ENCODE measurements at places on chromosomes 3 and 15. TPM values are rescaled to one million over a fixed set of nuclear protein-coding genes. Genes with fewer than 3 reads are reported as not detected.

The NEIL1 gene
- total RNA-seq, result 25.3 TPM

The TLR9 gene
- 0.52 TPM for total RNA-seq

The STX19 gene
- total RNA-seq, result not detected

The SLC9C1 gene
- 0.29 TPM for total RNA-seq

The ANKUB1 gene
- not detected for total RNA-seq

The CHRNA7 gene
- 3.0 TPM for total RNA-seq

The RPL4 gene
- 1,819 TPM for total RNA-seq

The CCR3 gene
- total RNA-seq, result not detected

The ITPR1 gene
- 147 TPM for total RNA-seq

The ABI3BP gene
- 470 TPM for total RNA-seq

The CFAP91 gene
- total RNA-seq, result 6.2 TPM

The ZKSCAN7 gene
- 3.9 TPM for total RNA-seq

The PTH1R gene
- total RNA-seq, result 17.9 TPM

The RMDN3 gene
- total RNA-seq, result 23.6 TPM

The GPR62 gene
- total RNA-seq, result not detected

The WDR49 gene
- total RNA-seq, result 3.4 TPM

The TMEM40 gene
- total RNA-seq, result not detected

The IL17RB gene
- total RNA-seq, result 0.46 TPM

The PLSCR2 gene
- total RNA-seq, result 0.43 TPM

Data from posterior vena cava (tissue), 2 donors.